ENCODE measurements at places on chromosomes 3 and 15.

- DNase-seq = no peak
These were observed 222.4 kb downstream of the OPA1 start for GRCh38 chr3:193815246-193816027.

DNA sequence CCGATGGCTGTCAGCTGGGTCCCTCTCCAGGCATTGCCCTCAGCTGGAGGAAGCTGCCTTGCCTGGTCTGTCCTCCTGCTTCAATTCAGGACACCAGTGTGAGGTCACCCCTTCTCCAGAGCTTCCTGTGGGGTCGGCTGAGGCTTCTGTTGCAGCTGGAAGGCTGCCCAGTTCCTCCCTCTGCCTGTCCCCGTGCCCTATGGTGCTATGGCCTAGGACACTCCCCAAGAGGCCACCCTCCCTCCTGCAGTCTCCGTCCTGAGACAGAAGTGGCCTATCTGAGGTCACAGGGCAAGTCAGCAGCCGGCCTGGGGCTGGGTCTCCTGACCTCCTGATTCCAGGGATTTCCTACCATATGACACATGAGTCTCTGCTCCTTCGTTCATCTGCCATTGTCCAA lies 57.9 kb downstream of the RASGRF1 start:
- DNase-seq = no peak

GRCh38 chr15:68679161-68679560 lies 100.4 kb downstream of the CORO2B start:
- DNase-seq = no peak

DNA sequence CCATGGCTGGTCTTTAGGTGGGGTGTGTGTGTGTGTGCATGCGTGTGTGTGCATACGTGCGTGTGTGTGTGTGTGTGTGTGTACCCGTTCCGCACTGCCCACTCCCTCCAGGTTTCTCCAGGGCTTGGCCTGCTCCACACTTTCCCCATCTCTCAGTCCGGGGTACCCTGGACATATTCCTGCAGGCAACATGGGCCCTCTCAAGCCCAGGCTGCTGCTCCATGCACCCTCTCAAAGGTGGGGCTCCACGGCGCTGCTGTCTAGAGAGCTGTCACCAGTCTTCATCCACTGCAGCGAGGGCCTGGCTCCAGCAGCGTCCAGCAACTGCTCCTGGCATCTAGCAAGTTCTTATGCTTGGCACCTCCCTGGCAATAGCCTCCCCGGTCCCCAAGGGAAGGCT lies 86.1 kb downstream of the ATP10A start:
- no peak for DNase-seq

DNA sequence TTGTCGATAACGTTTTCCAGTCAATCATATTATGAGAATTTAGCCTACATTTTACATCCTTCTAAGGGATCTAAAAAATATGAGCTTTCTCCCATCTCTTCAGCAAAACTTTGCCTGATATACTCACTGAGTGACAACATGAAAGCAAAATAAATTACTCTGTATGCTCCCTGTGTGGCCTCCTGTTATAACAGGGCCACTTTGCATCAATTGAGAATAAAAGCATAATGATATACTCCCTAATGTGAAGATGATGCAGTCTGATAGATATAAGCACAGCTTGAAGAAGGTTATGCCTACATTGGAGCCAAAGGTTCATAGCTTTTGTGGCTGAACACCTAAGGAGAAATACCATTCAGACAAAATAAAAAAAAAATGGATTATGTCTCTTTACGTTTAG lies 561.3 kb upstream of the ZNF717 start:
- DNase-seq = no peak

DNA sequence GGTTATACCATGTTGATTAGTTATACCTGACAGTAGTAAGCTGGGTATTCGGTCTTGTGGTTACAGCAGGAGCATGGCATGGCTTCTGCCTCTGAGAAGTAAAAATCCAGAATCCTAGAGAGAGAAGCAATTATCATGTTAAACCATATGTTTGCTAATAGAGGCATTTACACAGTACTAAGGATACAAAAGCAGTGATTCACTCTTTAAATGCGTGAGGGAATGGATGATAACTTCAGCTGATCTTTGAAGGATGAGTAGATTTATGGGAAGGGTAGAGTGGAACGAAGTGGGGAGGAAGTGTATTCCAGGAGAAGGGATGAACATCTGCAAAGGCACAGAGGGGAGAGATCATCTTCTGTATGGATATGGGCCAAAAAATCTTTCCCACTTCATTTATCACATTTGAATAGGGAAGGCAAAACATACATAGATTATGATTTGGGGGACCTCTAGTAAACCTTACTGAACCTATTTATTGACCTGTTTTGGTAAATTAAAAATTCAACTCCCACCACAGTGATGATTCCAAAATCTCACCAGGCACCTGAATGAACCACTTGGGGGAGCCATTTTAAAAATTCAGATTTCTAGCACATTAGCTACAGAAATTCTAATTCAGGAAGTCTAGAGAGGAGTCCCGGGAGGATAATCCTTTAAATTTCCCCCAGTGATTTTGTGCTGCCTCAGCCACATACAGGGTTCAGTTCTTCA lies 35.1 kb downstream of the IGSF10 start:
- DNase-seq = no peak

DNA sequence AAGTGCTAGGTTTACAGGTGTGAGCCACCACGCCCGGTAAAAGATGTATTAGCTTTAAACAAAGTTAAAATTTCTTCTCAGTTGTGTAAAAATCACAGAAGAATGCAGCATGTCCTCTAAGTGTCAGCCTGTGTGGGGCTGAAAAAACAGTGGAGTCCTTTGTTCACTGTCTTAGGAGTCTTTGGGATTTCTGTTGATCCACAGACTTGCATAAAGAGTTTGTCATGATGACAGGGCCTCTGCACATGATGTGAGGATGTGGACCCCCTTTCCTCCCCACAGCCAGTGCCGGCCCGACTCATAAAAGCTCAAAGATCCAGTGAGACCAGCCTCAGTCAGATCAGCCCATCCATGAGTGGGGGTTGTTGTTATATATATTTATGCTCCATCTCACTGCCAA lies 49.0 kb upstream of the GOLGA8J start:
- no peak for DNase-seq

- no peak for DNase-seq
These were observed 27.2 kb upstream of the SLC6A6 start for GRCh38 chr3:14375192-14375591.

DNA sequence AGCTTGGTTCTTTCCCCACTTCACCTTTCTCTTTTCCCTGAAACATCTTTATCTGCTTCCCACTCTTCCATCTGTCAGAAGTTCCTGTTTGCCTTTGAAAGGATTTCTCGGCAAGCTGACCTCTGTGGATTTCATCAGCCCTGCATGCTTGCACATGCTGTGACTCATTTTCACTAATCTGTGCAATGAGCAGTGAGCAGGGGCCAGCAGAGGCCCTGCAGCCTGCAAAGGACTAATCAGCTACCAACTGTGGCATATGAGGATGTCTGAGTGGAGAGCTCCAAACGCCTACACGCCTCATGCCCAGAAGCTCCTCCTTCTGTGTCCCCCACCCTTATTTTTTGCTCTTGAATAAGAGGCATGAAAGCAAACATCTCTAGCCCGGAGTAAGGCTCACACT lies 333.0 kb upstream of the SEMA6D start:
- DNase-seq = no peak

DNA sequence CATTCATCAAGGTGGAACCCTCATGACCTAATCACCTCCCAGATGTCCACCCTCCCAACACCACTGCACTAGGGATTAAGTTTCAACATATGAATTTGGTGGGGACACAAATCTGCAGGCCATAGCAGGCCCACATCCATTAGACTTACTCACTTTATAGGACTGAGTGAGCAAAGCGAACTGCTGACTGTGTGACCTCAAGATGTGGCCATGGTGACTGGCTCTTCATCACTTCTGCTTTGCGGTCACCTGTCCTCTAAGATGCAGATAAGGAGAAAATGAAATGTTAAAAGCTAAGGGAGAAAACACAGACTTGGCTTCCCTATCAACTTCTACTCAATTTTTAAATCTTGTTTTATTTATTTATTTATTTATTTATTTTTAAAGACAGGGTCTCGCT lies 14.5 kb upstream of the DCP1A start:
- DNase-seq = no peak

- DNase-seq = no peak
These were observed 27.9 kb downstream of the SSR3 start for GRCh38 chr3:156527060-156527459.

- DNase-seq = no peak
These were observed 319.4 kb upstream of the STAC start for GRCh38 chr3:36060950-36061349.

- no peak for DNase-seq
These were observed 277.9 kb upstream of the RARB start for GRCh38 chr3:25150199-25150598.

GRCh38 chr15:93067649-93068085 lies 21.3 kb downstream of the RGMA start:
- no peak for DNase-seq

- no peak for DNase-seq
These were observed 58.0 kb upstream of the CRTC3 start for GRCh38 chr15:90471769-90472168.

DNA sequence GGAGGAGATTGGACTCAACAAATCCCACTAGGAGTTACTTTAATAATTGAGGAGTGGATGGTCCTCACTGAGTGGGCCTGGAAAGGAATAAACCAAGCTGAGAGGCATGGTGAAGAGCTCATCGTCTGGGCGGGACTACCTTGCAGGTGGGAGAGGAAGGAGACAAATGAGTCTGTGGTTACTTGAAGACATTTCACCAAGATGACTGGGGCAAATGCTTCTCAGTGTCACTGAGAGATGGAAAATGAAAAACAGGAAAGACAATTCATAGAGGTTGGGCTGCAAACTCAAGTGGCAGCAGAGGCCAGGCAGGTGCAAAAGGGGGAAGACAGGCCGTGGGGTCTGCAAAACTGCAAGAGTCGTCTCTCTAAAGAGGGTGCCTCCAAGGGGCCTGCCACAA lies 1.5 kb upstream of the ARHGAP31 start:
- DNase-seq = no peak

DNA sequence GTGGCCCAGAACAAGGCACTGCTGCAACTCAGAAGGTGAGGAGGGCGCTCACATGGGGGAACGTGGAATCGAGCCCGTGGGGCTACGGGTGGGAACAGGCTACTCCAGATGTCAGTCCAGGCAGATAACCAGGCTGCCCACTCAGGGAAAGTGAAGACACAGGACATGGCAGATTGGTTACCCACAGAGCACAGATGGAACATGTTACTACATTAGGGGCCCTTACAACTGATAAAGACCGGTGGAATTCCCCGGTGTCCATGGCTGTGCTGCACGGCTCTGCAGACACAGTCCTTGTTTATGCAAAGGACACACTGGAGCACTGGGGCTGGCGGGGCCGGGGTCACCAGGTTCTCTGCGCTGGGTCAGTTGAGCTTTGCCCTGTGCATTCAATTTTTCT lies 36.9 kb downstream of the PCSK6 start:
- DNase-seq = no peak

- DNase-seq = no peak
These were observed 319.4 kb downstream of the PLCL2 start for GRCh38 chr3:17204049-17204650.

- DNase-seq = no peak
These were observed 749.8 kb downstream of the NAALADL2 start for GRCh38 chr3:175608911-175609310.

DNA sequence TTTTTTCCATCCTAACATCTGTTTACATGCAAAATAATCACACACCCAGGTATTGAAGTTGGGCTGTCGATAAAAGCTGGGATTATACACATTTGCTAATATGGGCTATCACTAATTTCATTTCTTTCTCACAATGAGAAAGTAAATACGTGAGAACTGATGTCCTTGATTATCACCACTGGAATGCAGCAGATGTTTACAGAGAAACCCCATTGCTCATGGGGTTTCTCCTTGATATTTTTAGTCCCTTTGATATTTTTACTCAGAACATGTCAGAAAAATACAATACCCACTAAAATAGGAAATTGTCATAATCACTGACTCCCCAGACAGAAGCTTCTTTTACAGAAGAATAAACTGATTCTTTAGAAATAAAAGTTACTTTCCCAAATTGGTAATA lies 535.1 kb upstream of the CCDC54 start:
- DNase-seq = no peak

DNA sequence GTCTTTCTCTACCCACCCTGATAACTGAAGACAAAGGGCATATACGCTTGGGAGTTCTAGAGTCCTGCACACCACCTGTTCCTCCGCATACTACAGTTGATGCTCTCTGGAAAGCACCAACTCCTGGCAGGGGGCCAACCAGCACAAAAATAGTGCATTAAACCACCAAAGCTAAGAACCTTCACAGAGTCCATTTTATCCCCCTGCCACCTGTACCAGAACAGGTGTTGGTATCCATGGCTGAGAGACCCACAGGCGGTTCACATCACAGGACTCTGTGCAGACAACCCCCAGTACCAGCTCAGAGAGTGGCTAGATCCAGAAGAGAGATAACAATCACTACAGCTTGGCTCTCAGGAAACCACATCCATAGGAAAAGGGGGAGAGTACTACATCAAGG lies 114.4 kb upstream of the POU1F1 start:
- DNase-seq = no peak

- DNase-seq = no peak
These were observed 191.8 kb downstream of the CGGBP1 start for GRCh38 chr3:87867001-87867400.
